ENCODE measurements at places on chromosomes 3 and 15.

DNA sequence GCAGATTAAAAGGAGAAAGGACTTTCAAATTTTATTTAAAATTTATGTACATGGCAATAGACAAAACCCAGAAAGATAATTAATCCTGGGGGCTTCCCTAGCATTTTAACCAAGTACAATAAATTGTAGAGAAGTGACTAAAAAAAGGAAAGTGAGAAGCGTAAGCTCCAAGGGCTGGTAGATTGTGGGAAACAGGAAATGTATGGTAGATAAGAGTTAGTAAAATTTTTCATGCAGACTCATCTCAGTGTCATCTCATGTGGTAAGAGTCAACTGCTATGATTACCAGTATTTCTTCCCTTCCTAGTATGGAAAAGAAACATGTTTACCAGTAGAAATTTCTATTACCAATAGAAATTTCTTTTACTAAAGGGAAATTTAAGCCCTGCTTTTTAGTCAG lies 464.3 kb upstream of the AGTR1 start:
- no peak for DNase-seq

GRCh38 chr3:158909870-158910269 lies 108.0 kb downstream of the MFSD1 start:
- DNase-seq: no peak

DNA sequence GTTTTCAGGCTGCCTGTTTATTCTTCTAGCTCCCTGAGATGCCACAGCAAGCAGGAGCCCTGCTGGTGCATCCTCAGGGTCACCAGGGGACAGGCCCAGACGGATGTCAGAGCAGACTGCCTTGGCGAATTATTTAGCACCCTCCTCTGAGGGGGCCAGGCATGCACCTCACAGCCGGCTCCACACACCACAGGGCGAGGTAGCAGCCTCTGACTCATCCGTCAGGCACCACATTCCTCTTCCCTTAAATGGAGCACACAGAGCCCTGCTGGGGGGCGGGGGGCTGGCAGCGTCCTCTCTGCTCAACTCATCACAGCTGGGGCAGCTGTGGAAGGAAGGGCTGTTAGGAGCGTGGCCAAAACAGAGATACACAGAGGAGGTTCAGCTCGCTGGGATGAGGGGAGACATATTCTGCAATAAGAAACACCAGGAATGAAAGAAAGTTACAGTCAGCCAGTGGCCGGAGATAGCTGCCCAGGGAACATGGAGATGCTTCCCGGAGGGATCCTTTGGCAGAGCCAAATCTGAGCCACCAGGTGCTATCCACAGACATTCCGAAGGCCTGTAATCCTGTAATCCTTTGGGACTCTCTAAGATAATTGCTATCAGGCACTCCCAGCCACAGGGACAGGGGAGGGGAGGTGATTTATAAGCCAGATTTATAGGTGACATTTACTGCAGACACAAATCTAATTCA lies 13.9 kb upstream of the PRICKLE2 start:
- DNase-seq: no peak

DNA sequence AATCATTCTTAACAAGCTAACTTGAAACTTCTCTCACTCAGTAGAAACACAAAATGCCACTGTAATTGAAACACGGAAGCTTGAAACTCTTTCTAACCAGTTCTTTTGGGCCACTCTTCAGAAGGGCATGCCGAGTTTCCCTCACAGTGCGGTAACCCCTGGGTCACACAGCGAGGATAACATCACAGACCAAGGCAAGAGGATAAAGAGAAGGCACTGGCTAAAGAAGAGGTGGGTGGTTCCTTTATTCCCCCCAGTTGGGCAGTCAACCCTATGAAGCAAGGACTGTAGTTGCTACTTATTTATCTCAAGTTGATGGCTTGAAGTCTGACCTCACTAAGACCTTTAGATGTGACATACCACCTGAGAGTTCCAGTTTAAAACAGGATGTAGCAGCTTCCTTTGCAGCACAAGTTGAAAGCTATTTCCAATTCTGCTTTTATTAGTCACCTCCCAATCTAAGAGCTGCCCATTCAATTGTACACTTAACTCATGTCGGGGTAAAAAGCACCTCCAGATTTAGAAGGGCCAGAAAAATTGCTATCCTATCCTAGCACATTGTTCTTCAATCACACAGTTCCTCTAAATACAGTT lies 272.4 kb downstream of the TIGIT start:
- DNase-seq: no peak

- no peak for DNase-seq
Measured at GRCh38 chr3:164377466-164377865, 700.8 kb downstream of the SI start.

DNA sequence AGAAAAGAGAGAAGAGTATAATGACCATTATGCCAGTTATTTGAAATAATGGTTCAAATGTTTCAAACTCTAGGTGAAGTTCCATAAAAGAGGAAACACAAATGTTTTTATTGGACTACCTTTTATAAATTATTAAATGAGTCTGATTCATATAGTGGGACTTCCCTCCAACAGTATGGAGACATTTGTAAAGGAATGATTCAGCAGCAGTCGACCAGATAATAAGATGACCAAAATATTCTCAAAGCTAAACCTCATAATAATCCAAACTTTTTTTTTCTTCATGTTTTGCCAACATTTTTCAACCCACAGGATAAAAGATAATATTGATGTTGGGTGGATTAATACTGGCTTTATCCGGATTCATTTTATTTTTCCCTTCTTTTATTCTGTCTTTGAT lies 18.8 kb downstream of the TIPARP start:
- DNase-seq: no peak

DNA sequence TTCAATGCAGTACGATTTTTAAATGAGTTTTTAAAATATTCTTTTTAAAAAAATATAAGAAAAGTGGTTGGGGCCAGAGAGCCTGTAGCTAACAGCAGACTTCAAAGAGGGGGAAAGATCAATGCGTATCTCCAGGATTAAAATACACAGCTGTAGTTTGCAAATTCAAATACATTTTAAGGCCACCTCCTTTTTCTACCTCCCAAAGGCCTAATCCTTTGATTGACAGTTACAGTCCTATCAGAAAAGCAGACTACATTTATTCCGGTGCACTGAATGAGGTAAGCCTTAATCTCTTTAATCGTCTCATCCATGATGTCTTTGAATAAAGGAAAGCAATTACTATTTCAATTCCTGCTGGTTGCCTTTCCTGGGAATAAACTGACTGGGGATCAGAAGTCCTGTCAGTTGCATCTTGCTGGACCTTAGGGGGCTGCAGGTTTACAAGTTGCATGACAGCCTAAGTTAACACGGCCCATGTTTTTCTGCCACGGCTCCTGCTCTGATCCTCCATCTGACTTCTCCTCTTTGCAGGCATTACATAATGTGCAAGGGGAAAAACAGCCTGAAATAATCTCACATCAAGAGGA lies 51.7 kb downstream of the CADPS start:
- no peak for DNase-seq

- DNase-seq: no peak
Measured at GRCh38 chr3:79866162-79866561, 98.4 kb upstream of the ROBO1 start.

- DNase-seq: no peak
Measured at GRCh38 chr15:90817117-90818057, 51.0 kb upstream of the FURIN start.

GRCh38 chr3:131260525-131260924 lies 121.0 kb upstream of the NUDT16 start:
- DNase-seq: no peak

GRCh38 chr3:25783661-25784512 lies 644 bp upstream of the NGLY1 start:
- DNase-seq: no peak

DNA sequence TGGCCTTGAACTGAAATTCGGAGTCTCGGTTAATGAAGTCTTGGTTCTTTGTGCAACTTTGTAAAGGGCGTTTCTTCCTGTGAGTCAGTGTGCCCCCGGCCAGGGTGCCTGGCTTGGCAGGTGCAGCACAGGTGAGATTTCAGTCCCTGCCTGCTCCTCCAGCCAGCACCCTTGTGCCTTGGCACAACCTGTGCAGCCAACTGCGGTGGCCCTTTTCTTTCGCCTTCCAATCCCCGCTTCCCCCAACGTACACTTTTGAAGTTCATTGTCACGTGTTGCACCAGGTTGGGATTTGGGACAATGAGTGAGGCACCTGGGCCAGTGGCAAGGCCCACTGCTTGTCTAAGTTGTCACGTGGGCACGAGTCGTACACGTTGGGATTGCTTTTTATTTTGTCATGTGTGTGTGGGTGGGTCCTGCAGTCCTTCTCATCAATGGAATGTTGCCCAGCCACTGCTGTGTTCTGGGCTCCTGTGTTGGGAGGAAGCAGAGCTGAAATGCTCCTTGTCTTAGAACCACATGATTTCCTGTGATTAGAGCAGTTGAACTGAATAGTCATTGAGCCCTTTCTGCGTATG lies 242.9 kb upstream of the BHLHE40 start:
- DNase-seq: no peak

DNA sequence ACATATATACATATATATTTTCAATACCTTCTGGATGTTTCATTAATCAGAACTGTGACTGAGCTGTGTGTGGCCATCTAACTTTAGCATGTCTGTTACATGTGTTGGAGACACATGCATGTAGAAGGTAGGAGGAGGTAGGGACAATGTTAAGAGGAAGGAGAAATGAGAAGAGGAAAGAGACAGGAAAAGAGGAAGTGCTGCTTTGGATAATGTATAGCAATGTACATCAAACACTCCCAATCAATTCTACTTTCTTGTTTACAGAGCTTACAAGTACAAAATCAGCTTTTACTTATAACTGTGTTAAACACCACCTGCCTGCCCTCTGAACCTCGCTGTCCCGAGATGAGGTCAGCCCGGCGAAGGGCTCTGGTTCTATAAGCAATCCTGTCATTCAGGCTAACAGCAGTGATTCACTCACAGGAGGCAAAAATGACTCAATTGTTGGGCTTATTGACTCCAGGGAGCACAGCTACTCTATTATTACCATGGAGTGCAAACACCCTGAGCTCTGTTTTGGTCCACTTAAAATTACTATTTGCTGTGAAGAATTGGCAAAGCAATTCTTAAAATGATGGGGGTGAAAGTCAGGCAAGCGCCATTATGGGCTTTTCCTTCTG lies 188.9 kb downstream of the MEIS2 start:
- no peak for DNase-seq

DNA sequence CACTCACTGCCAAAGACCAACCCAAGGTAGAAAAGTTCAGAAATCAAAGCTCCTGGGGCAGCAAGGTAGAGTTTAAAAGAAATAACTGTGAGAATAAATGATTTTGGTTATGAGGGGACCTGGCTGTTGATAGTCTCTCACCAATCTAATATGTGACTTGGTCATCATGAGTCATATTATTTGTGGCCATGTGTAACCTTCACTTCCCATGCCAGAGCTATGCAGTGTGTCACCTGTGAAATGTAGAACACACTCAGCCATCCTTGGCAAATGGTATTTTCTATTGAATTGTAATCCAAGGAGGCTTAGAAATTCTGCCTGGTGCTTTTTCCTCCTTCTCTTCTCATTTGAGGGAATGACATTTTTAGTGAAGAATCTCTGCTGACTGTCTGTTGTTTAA lies 184.2 kb upstream of the STAC start:
- no peak for DNase-seq

DNA sequence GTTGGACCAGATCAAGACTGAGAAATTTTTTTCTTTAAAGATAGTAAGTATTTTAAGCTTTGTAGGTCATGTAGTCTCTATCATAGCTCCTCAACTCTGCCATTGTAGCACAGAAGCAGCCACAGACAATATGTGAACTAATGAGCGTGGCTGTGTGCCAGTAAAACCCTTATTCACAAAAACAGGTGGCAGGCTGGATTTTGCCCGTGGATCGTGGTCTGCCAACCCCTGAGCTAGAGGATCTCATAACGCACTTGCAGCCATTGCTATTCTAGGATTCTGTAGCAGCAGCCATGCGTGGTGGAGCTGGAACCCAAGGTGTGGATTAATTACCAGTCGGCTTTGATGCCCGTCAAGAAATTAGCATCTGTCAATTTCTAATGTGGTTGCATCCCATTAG lies 68.7 kb upstream of the PLXNA1 start:
- no peak for DNase-seq

DNA sequence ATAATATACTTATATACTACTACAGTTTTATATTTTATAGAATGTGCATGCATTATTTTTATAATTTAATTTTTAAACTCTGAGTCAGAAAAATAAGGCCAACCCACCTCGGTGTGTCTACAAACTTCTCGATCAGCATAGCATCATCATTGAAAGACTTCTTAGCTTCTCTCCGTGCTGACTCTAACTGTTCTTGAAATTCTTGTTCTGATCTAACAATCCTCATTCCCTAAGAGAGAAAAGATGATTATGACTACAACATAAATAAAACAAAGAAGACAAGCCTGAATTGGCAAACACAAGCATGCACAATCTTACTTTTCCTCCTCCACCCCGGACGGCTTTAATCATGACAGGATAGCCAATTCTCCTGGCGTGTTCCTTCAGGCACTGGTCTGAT lies 28.4 kb downstream of the MCCC1 start:
- no peak for DNase-seq

- no peak for DNase-seq
Measured at GRCh38 chr15:88395241-88395640, 71.9 kb downstream of the MRPL46 start.
